Stimulated activated CD4-positive, alpha-beta T cell treated with anti-CD3 and anti-CD28 coated beads, Interleukin-1b, Interleukin-23, amount 100 ng/mL, for 1 hour (primary cell): ENCODE measurements at places on chromosomes 1 and 21.

DNA sequence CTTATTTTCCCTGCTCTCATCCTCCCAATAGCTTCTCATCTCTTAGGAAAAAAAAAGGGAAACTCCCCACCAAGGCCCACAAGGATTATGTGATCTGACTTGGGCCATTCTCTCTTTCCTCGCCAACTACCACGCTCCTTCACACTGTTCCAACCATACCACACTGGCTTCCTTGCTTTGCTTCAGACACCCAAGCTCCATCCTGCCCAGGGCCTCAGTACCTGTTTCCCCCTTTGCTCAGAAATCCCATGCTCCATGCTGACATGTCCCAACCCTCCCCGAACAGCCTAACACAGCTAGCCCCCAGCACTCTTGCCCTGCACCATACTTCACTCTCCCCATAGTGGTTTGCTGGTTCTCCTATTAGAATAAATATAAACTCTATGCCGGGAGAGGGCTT is 39.2 kb downstream of the MAB21L3 start:
- no peak for DNase-seq

- no peak for DNase-seq
These were observed 10.5 kb downstream of the CASZ1 start for GRCh38 chr1:10785728-10786638.

DNA sequence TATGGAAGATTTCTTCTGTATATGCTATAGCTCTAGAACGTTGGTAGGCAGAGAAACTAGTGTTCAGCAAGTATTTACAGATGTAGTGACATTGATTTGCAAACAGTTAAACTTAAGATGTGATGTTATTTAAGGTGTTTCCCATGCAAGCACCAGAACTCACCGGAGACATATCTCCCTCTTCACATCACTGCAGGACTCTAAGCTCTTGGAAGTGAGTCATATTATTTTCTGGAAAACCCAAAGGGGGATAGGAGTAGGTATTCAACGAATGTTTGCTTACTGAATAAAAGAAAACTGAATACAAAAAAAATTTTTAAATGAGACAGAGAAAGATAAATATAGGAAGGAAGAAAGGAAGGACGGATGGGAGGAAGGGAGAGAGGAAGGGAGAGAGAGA is 25.0 kb downstream of the RGS4 start:
- no peak for DNase-seq

GRCh38 chr1:60571811-60572210 is 498.2 kb upstream of the C1orf87 start:
- DNase-seq: no peak

DNA sequence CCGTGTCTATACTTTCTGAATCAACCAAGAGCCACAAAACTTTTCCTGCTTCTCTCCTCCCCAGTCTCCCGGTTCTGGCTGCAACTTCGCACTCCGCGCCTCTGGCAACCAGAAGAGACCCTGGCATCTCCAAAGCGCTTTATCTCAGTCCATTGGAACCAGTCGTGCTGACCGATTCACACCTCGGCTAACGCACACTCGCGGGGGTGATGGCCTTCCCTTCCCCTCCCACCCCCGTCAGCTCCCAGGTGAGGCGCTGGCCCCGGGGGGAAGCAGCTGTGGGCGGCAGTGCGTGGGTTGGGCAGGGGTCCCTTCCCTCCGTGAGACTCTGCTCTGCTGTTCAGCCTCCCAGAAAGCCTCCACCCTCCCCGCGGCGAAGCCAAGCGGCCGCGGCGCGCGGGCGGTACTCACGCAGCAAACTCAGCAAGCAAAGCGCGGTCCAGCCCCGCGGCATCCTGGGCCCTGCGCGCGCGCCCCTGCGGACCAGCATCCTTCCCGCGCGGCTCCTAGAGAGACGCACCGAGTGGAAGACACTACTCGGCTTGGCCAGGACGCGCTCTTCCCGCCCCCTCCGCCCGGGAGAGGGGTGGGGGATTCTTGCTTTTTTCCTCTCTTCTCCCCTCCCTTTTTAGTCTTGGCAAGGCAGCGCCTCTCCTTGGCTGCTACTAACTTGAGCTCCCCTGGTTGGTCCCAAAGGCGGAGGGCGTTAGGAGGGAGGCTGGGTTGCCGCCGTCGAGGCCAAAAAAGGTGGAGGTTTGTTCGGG is at the start of gene CD34:
Gene CD34 (minus strand): TSS at position 535 of the 764 bp plus-strand sequence. CDS start 45 bp downstream, at position 490.
- DNase-seq: no peak

DNA sequence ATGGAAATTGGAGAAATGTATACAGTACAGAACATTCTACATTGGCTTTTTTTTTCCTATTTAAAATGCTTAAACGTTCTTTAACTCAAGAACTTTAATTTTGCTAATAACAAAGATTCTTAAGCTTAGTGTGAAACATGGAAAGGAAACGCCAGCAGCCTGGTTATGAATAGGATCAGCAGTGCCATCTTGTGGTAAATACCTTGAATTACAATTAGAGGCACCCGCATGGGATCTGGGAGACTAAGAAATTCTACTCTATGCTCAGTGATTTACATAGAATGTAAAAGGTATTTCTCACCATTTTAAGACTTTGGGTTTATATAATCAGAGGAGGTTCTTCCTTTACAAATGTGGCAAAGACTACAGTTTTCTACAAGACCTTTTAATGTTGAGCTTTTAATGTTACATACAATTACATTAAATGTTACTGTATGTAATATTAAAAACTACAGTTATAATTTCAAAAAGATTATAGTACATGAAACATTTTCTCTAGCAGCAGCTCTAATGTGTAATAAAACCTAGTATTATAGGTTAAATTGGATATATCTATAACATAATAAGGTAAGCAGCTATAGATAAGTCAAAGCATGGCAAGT is 32.1 kb upstream of the APOBEC4 start:
- DNase-seq: no peak

- DNase-seq: no peak
These were observed 67.6 kb upstream of the TSPAN2 start for GRCh38 chr1:115156826-115157468.
